CD4-positive, CD25-positive, alpha-beta regulatory T cell (primary cell): ENCODE measurements at places on chromosomes 3 and 15. TPM values are rescaled to one million over a fixed set of nuclear protein-coding genes. Genes with fewer than 3 reads are reported as not detected.

DNA sequence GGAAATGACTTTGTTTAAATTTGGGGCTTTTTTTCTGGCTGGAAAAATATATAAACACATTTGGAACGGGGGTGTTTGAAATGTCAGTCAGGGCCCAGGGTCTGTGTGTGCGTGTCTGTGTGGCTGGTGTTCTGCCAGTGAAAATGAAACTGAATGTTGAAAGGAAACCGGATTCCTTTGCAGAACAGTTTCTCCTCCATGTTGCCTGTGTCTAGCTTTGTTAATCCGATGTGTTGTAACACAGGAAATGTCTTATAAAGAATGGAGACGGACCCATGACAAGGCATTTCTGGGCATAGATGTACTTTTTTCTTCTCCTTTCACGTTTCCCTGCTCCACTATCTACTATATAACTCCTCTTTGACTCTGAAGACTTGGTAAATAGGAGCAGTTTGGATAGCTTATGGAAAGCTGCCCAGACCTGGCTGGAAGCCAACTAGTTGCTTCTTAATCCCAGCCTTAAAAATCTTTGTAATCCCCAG is 2.8 kb downstream of the SQOR start:
- peak overlapping the region; percentile 89 for H3K4me3 ChIP-seq
- H3K36me3 ChIP-seq: peaks cover 11% of the 10 kb centered on the region
- DNase-seq: peak; percentile 9
- H3K4me1 ChIP-seq: peaks cover 46% of the 10 kb centered on the region
- peak overlapping the region; percentile 80 for H3K27ac ChIP-seq

DNA sequence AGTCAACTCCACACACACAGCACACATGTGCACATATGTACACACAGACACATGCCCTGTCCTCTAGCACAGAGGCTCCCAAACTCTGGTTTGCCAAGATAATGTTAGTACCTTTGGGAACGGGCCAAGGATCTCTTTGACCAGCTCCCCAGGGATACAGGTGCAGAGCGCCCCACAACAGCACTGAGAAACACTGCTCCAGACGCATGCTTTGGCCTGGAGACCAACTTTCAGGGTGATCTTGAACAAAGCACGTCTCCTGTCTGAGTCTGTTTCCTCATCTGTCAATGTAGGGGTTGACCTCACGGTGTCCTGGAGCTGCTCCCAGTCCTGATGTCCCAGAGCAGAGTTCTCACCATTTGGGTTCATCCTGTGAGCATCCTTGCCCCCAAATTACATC is 15.9 kb upstream of the SKOR1 start:
- H3K36me3 ChIP-seq: no peaks in the 10 kb centered on the region
- no peaks in the 10 kb centered on the region for H3K4me1 ChIP-seq
- H3K27me3 ChIP-seq: no peaks in the 10 kb centered on the region
- DNase-seq: no peak

CHRD gene
- polyA plus RNA-seq: not detected

- H3K4me3 ChIP-seq: no peak overlapping the region
- H3K36me3 ChIP-seq: no peaks in the 10 kb centered on the region
- H3K27ac ChIP-seq: no peak overlapping the region
- no peaks in the 10 kb centered on the region for H3K27me3 ChIP-seq
Measured at GRCh38 chr15:91988071-91988470, 134.6 kb downstream of the SLCO3A1 start.

DCLK3 gene
- polyA plus RNA-seq: not detected

GRIP2 gene
- polyA plus RNA-seq: 0.18 TPM

KCNMB2 gene
- polyA plus RNA-seq: not detected

DNAJB8 gene
- not detected for polyA plus RNA-seq

DNA sequence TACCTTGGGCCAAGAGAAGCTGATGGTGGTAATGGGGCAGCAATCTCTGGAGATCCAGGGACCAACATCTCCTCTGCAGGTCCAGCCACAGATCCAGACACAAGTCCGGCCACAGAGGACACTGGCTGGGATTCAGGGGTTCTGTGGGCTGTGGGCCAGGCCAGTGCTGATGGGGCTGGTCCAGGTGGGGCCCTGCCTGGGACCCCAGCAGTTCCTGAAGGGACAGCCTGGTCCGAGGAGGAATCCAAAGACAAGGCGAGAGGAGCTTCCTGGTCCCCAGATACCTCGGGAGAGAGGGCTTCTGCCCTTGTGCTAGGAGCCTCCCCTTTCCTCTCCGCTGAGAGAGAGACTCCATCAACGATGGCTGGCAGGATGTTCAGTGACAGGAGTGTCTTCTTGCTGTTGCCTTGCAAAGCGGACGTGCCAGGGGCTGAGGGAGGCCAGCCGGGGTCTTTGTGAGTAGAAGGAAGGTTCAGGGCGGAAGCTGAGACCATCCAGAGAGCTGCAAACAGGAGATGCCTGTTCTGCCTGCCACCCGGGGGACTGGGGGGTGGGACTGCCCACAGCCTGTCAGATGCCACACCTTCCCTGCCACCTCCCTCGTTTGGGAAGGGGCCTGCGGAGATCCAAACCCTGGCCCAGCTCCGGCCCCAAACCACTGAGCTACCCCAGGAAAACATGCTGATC is 24.5 kb upstream of the GOLGA6C start:
- no peak for DNase-seq
- no peak overlapping the region for H3K4me3 ChIP-seq
- H3K36me3 ChIP-seq: no peaks in the 10 kb centered on the region
- no peaks in the 10 kb centered on the region for H3K27me3 ChIP-seq
- H3K4me1 ChIP-seq: no peaks in the 10 kb centered on the region

- no peak for DNase-seq
- H3K36me3 ChIP-seq: no peaks in the 10 kb centered on the region
- peaks cover 14% of the 10 kb centered on the region for H3K27me3 ChIP-seq
- no peak overlapping the region for H3K27ac ChIP-seq
Measured at GRCh38 chr15:82571722-82572222, 31.5 kb upstream of the RPS17 start.

DNA sequence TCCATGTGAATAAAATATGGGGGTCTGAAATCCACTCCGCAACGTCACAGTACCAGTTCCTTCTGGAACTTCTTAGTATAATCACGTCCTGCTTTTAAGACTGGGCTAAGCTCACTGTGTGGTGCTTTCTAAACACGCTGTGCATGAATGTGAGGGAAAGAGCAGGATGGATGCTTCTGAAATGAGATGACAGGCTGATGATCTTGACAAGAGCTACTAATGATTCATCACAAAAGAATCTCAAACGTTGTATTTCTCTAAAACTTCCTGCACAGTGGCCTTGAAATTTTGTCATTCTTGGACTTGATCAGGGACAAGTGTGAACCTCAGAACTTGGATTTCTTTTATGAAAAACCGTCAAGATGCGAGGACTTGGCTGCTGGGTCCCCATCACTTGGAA is 221.4 kb downstream of the CADPS start:
- no peaks in the 10 kb centered on the region for H3K4me1 ChIP-seq
- H3K27ac ChIP-seq: no peak overlapping the region
- no peaks in the 10 kb centered on the region for H3K36me3 ChIP-seq
- no peak for DNase-seq

DNA sequence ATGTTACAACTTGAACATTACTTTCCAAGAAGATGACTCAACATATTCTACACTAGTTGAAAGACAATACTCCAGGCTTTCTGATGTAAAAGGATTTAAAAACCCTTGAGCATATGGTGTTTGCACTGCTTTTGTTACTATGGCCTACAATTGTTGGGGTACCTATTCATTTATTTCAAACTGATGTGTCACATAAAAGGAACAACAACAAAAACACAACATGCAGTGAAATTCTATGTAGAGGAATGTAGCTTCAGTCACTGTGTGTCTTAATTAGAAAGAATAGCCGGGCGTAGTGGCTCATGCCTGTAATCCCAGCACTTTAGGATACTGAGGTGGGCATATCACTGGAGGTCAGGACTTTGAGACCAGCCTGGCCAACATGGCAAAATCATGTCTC is 1.6 kb downstream of the SPATA16 start:
- H3K4me1 ChIP-seq: no peaks in the 10 kb centered on the region
- H3K4me3 ChIP-seq: no peak overlapping the region
- H3K36me3 ChIP-seq: no peaks in the 10 kb centered on the region
- no peaks in the 10 kb centered on the region for H3K27me3 ChIP-seq
- no peak for DNase-seq

FAM3D gene
- polyA plus RNA-seq: not detected

DNA sequence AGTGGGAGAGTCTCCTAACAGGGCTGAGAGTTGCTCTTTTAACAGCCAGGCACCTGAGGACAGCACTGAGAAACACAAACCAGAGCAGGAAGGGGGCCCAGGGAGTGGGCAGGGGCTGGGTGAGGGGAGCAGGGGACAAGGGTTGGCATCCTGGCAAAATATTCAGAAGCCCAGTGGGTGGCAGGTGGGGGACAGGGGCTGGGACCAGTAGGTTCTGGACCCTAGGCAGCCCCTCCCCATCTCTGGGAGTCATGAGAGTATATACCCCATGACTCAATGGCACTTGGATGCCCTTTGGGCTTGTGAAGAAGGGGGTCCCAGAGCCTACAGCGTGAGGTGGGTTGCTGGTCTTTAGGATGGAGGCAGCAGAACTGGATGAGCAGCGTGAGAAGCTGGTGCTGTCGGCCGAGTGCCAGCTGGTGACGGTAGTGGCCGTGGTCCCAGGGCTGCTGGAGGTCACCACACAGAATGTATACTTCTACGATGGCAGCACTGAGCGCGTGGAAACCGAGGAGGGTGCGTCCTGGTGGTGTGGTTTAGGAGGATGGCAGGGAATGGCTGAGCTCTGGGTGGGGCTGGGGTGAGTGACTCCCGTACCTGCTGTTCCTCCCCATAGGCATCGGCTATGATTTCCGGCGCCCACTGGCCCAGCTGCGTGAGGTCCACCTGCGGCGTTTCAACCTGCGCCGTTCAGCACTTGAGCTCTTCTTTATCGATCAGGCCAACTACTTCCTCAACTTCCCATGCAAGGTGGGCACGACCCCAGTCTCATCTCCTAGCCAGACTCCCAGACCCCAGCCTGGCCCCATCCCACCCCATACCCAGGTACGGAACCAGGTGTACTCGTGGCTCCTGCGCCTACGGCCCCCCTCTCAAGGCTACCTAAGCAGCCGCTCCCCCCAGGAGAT is 24.2 kb downstream of the NBEAL2 start:
- peaks cover 4% of the 10 kb centered on the region for H3K4me1 ChIP-seq
- no peaks in the 10 kb centered on the region for H3K27me3 ChIP-seq
- no peak overlapping the region for H3K27ac ChIP-seq
- H3K36me3 ChIP-seq: peaks cover 88% of the 10 kb centered on the region
- H3K4me3 ChIP-seq: no peak overlapping the region

ECE2 gene
- polyA plus RNA-seq: not detected
